ENCODE measurements at places on chromosomes 3 and 15.

GRCh38 chr3:50290161-50290641, 2.0 kb downstream of the IFRD2 start:
- DNase-seq = no peak

GRCh38 chr3:41370307-41370706, 171.0 kb downstream of the CTNNB1 start:
- no peak for DNase-seq

DNA sequence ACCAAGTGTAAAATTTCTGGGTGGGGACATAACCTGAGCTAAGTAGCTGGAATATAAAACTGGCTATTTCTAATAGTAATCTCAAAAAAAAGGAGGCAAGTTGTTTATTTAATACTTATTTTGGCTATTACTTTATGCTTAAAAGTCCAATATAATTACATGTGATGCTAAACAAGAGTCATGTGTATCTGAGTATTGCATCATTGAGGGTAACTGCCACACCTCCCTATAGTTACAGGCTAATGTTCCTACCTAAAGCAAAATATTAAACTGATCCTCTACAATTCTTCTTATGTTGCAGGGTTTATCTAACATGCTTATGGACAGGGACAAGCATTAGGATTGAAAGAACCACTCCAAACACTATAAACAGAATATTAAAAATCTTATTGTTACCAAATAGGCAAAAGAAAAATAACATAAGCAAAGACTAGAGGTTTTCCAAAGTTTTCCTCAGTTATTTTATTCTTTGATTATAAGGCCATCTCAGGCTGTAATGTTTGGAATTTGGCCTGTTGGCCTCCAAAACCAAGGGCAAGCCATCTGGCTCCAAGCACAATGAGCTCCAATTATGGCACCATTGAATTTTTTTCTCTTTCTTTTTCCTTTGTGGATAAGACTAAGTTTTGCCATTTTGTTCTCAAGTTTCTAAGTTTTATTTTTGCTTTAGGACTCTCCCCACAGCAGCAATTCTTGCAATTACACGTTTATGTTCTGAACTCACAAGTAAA, 75.8 kb upstream of the ABI3BP start:
- DNase-seq = no peak

- DNase-seq = no peak
Observed at GRCh38 chr15:87576486-87577176, 679.9 kb downstream of the NTRK3 start.

DNA sequence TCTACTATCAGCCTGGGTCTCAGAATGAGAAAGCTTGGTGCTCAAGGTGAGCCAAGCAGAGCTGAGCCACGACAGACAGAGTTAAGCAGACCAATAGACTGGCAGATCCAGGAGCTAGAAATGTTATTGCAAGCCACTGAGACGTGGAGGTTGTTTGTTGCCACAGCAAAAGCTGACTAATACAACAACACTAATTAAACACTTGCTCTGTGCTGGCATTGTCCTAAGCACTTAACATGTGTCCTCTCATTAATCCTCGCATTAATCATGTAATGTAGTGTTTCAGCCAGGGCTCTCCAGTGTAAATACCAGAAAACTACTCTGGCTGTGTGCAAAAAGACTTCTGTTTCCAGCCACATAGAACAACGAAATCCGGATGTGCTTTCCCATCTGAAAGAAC, 11.6 kb upstream of the SPSB4 start:
- DNase-seq = no peak

DNA sequence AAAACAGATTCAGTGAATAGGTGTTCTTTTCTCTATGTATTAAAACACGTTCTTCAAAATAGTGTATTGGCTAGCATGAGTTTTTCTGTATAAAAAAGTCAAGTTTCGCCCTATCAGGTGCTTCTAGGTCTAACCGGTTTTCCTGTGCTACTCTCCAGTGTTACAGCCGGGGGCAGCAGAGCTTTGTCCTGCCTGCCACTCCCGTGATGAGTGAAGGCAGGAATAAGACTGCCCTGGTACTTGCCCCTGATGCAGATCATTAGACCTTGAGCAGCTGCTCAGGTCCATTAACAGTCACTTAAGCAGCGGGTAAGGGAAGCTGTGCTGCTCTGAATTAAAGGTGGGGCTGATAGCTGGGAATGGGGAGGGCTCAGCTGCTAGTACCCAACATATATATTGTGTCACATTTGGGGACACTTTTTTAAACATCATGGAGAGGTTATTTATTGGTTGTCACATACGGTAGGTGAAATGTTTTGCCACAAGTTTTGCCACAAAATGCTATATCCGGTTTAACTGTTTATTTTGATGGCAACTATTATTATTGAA, 1.3 kb upstream of the UNC13C start:
- DNase-seq = no peak

DNA sequence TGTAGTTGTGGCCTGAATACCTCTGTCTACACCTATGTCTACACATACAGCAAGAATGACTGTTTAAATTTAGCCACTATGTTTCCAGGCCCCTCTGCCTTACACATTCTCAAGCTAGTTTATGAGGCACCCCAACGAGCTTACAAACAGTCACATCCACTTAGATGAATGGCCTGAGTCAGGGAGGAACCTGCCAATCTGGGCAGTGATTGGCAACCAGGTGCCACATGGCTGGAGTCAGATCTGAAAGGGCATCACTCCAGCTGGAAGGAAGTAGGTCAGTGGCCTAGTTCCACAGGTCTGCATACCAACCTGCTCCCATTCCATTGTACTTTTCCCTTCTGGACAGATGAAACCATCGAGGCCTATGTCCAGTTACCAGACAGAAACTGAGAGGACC, 136.3 kb downstream of the FOXP1 start:
- DNase-seq = no peak

- no peak for DNase-seq
Observed at GRCh38 chr15:28919679-28920655, 34.2 kb downstream of the APBA2 start.

GRCh38 chr3:121545049-121545573, 677 bp downstream of the POLQ start:
- DNase-seq = peak; percentile 13

DNA sequence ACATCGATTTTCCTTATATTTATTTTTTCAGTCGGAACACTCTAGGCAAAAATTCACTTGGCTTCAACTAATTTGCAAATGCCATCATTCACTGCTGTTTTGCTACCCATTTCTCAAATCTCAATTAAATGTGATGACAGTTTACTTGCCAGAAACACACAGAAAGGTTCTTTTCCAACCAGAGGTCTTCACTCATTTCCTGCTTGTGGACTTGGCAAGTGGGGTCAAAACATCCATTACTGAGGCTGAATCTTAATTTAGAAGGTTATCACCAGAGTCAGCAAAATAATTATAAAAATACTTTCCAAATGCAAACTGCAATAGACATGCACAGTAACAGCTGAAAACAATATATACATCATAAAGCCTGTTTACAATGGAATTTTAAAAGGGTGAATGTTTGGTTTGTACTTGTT, 625.4 kb upstream of the TBL1XR1 start:
- DNase-seq = no peak

GRCh38 chr15:87736401-87736800, 520.1 kb downstream of the NTRK3 start:
- DNase-seq = no peak

- DNase-seq = no peak
Observed at GRCh38 chr3:180530276-180530675, 71.7 kb upstream of the TTC14 start.

GRCh38 chr3:125398952-125399351, 23.8 kb upstream of the ZNF148 start:
- no peak for DNase-seq

GRCh38 chr15:39896101-39896500, 24.0 kb downstream of the GPR176 start:
- DNase-seq = no peak

GRCh38 chr3:117660941-117661817, 951.6 kb downstream of the TUSC7 start:
- peak; percentile 63 for DNase-seq

Data from HS-5 (cell line).